ENCODE measurements at places on chromosomes 3 and 15.

DNA sequence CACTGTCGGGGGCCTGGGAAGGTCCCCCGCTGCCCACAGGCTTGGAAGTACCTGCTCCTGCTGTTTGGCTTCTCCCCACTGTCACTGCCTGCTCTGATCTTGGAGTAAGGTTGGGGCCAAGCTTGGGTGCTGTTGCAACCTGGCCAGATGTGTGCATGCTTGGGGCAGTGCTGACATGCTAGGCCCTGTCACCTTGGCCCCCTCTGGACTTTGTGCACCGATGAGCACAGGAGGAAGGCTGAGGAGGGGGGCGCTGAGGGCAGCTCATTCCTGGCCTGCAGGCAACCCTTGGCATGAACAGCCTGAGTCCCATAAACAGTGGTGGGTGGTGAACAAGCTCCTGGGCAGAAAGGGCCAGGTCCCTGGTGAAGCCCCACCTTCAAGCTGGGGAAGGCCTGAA lies 4.0 kb upstream of the XCR1 start:
- DNase-seq = no peak

DNA sequence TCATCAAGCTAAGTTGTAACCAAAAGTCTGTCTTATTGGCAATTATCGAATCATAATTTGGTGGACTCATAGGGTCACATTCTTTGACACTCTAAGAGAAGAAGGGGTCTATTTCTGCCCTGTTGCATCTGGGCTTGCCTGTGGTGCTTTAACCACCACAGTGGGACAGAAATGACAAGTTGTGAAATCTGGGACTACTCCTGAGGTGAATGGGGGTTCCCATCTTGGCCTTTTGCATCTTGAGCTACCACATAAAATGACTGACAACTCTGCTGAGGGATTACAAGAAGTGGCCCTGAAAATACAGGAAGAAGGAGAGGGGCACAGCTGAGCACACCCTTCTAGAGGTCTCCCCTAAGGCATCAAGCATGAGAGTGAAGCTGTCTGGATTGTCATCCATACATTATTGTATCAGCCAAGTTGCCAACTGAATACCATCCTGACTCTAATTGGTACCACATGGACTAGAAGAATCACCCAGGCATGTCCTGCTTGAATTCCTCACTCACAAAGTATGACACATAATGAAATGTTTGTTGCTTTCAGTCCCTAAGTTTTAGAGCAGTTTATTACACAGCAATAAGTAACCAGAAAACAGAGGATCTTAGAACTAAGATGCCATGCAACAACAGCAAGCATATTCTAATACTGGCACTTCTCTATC lies 306.5 kb downstream of the ROBO1 start:
- DNase-seq = no peak

- DNase-seq = peak; percentile 40
Measured at GRCh38 chr15:98649472-98650416, 1.4 kb downstream of the IGF1R start.

- DNase-seq = no peak
Measured at GRCh38 chr15:27487846-27488245, 516.9 kb downstream of the GABRG3 start.

- no peak for DNase-seq
Measured at GRCh38 chr3:173584093-173584837, 186.7 kb downstream of the NLGN1 start.

GRCh38 chr15:66800584-66801235 lies 98.7 kb downstream of the SMAD6 start:
- no peak for DNase-seq

GRCh38 chr3:63921741-63922482 lies 9.7 kb upstream of the SCAANT1 start:
- DNase-seq = no peak

DNA sequence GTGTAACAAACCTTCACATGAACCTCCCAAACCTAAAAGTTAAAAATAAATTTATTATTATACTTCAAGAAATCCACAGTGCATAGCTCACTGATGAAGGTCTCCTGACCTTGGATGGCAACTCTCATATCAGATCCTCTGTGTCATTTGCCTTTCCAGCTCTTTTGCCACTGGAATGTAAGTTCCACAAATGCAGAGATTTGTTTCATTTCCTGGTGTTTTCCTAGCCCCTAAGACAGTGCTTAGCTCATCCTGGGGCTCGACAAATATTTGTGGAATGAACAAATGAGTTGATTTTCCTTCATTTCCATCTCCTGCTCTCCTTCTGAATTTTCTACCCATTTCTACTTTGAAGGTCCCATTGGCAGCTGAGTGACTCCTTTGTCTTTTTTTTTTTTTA lies 56.0 kb downstream of the FRMD4B start:
- no peak for DNase-seq

GRCh38 chr15:31222773-31223341 lies 103.8 kb upstream of the KLF13 start:
- no peak for DNase-seq

DNA sequence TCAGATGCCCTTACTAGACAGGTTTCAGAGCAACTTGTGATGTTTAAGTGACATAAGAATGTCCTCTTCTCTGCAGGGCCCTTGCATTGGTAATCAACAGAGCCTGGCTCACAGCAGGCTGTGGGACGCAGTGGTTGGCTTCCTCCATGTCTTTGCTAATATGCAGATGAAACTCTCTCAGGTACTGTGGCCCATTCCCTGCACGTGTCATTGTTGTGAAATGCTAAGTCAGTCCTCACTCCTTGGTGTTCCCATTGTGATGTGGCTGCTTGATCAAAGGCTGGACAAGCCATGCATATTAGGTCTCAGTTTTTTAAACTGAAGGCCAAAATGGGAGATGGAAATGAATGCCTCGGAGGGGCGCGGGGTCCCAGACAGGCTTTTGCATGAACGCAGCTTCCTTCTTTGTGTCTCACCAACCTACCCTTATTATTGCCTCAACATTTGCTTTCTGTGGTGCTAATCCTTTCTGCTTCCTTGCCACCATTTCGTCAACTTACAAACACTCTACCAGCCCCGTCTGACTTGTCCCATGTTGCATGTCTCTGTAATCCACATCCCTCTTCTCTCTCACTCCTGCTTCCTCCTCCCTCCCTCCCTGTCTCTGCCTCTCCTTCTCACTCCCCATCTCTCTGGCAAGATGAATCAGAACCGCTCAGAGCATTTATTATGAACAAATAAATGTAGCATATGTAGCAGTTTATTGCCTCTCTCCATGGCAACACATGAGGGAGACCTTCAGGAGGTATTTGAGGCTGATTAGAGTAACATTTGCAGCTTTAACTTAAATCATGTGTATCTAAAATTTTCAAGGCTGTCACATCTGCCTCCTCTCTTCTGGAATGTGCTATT lies 133.2 kb upstream of the CHRM5 start:
- DNase-seq = no peak

- DNase-seq = no peak
Measured at GRCh38 chr3:187628169-187628568, 42.0 kb downstream of the SST start.

- no peak for DNase-seq
Measured at GRCh38 chr3:130085881-130086280, 4.2 kb downstream of the ALG1L2 start.

DNA sequence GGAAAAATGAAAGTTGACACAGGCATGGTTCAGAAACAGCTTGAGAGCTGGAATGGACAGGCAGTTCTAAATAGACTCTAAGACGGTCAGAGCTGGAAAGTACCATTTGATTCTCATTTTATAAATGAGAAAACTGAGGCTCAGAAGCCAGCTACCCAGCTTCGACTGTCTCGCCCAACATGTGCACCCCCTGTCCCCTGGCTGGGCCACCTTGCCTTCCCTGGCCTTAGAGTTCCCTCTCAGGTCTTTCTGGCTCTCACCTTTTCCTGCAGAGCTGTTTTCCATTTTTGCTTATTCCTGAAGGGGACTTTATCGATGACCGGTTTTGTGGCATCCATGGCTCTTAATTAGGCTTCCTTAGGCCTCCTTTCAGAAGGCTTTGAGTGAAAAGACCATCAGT lies 17.3 kb upstream of the DOCK3 start:
- no peak for DNase-seq

GRCh38 chr3:123618076-123618708 lies 33.3 kb upstream of the HACD2 start:
- no peak for DNase-seq

DNA sequence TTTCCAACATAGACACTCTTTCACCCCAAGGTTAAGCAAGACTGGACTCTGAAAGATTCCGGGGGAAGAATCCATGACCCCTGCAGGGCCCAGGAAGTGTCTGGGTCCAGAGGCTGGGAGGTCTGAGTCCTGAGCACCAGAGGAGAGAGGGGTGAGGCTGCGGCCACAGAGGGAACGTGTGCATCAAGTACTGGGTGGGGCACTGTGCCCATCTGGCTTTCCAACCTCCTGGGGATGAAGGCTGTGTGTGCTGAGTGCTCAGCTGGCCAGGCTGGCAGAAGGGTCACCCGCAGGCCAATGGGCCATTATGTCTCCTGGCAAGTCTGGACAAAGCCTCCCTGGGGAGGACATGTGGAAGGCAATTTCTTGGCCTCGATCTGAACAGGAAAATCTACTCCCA lies 3.3 kb downstream of the CHRNA3 start:
- no peak for DNase-seq

DNA sequence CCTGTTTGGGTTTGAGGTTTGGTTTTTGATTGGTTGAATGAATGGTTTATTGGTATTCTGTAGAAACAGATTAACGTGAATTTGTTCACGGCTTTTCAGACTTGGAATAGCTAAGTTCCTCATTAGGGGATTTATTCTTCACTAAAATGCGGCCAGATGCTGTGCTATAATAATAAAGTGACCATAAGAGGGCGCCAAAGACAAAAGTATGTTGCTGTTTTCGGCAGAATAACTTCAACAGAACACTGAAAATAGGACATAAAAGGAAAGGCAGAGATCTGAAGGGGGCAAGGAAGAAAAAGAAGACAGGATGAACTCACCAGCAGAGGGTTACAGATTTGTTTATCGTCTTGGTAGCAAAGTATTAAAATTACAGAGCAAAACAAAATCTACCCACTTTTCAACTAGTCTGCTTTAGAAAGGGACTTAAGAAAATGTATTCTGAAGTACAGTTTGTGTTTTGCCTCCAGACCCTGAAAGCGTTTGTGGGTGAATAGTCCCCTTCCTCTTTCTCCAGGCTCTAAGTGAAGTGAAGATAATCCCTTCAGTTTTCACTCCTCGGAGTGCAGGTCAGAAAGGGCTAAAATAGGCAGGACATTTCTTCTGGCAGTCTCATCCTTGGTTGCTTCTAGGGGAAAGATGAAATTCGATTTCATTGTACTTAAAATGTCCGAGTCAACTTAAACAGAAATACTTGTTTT lies 147.6 kb downstream of the IL20RB start:
- no peak for DNase-seq

All from stimulated activated naive CD4-positive, alpha-beta T cell (primary cell).